ENCODE measurements at places on chromosomes 1 and 21.

DNA sequence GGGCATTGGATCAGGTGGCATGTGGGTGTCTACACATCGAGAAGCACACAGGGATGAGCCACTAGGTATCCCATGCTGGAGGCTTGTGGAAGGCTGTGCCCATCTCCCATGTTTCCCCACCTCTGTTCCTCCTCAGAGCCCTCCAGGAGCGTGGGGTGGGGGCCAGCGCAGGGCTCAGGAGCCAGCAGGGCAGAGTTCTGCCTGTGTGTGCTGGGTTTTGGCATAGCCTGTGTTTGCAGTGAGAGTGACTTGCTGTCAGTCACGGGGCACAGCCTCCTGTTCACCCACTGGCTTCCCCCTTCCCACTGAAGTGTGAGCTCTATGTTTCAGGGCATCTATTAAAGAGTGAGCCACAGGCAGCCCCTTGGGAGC lies 10.4 kb downstream of the IBA57 start:
- no peak for DNase-seq

- no peak for DNase-seq
These were observed 42.4 kb upstream of the LRRC52 start for GRCh38 chr1:165501330-165501969.

GRCh38 chr1:89863165-89863830 lies 42.5 kb downstream of the LRRC8D start:
- no peak for DNase-seq

DNA sequence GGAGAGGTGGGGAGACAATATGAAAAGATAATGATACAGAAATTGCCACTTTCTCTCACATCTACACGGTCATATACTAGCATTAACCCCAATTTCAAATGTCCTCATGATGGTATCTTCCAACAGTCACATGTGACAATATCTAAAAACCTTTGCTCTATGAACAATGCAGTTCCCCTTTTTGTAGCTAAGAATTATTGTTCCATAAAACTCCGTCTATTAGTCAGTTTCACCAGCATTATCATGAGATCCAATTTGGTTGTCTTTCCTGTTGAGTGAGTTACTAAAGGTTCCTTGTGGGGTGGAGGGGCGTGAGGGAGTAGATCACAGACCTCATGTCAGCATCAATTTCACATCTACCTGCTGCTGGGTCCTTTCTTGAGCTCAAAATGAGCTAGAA lies 1.7 kb downstream of the TIAM1 start:
- no peak for DNase-seq

DNA sequence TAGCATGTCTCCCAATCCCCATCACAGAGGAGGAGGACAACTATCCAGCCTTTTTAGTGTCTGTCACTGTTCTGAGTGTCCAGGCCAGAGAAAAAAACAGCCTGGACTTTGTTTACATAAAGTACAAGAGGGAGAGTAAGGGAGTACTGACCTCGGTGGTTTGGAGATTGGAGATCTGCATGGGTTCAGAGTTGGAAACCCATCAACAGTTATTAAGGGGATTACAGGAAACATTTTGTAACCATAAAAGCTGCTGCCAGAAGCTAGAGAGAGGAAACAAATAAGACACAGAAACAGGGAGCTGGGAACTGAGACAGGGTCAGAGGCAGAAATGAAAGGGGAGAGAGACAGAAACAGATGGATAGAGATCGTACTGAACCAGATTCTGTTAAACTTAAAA lies 131.5 kb upstream of the CTTNBP2NL start:
- no peak for DNase-seq

DNA sequence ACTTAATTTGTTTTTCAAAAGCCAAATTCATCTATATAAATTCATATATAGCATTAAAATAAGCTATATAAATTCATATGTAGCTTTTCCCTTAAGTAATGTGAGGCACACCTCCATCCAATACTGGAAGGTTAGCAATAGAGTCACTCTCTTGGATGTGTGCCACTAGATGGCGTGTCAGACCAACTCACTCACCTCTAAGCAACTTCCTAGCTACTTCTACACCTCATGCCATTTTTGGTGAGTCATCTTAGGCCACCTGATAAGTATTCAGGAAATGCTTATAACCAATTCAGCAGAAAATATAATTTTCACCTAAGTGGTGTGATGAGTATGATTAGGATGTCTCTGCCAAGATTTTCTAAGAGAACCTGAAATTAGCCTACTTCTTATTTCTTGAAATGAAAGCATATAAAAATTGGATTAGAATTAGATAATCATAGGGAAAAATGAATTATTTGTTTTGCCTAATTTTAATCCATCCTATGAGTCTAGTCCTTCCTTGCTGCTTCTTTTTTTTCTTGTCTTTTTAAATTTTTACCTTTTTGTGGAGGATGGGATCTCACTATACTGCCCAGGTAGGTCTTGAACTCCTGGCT lies 34.4 kb upstream of the TADA1 start:
- peak; percentile 20 for DNase-seq

- no peak for DNase-seq
These were observed 2.2 kb downstream of the CREG1 start for GRCh38 chr1:167551362-167551761.

DNA sequence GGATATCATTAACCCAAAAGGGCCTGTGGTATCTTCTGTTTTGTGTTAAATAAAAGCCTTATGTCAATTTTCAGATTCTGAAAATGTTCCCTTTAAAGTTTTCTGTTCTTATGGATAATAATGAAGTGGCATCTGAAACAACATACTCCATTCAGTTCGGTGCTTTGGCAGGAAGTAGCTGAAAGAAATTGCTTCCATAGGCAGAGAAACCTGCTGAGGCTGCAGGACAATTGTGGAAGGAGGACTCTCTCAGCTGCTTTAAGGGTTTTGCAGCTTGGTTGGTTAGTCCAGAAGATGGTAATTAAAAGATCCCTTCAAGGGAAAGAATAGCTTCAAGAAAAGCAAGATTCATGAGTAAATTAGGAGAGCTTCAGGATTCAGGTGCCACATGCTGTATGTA lies 30.5 kb upstream of the NRIP1 start:
- no peak for DNase-seq

- peak; percentile 12 for DNase-seq
These were observed 4.8 kb downstream of the FAM131C start for GRCh38 chr1:16068356-16069270.

GRCh38 chr1:212968368-212968863 lies 18.1 kb downstream of the VASH2 start:
- no peak for DNase-seq

DNA sequence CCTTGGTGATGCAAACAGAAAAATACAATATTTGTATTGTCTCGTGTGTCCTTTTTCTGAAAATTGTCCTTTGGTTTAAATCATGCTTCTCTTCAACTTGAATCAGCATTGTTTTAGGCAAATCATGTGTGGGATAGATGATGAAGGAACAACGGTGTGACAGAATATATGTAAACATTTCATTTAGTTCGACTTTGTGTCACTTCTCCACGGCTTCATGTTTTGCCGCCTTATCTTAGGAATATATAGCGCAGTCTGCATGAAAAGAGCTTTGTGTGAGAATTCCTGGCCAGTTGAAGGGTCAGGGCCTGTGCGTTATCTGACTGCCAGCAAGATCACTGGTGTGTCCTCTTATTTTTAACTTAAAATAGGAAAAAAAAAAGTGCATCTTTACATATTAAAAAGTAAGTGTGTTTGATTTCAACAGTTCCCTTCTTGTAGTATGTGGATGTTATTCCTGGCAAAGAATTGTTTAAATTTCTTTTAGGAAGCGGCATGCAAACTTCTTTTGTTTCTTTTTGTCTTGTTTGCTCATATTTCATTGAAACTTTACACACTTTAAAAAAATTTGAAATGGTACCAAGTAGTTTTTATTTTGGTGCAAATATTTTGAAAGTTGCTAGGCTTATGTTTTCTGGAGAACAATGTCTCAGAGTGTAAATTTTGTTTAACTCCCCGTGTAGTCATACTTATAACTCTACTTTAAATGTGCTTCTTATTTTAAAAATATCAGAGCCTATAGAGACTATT lies 465.2 kb downstream of the USP25 start:
- DNase-seq, result no peak

- no peak for DNase-seq
These were observed 324.6 kb downstream of the CAMTA1 start for GRCh38 chr1:7109901-7110300.

DNA sequence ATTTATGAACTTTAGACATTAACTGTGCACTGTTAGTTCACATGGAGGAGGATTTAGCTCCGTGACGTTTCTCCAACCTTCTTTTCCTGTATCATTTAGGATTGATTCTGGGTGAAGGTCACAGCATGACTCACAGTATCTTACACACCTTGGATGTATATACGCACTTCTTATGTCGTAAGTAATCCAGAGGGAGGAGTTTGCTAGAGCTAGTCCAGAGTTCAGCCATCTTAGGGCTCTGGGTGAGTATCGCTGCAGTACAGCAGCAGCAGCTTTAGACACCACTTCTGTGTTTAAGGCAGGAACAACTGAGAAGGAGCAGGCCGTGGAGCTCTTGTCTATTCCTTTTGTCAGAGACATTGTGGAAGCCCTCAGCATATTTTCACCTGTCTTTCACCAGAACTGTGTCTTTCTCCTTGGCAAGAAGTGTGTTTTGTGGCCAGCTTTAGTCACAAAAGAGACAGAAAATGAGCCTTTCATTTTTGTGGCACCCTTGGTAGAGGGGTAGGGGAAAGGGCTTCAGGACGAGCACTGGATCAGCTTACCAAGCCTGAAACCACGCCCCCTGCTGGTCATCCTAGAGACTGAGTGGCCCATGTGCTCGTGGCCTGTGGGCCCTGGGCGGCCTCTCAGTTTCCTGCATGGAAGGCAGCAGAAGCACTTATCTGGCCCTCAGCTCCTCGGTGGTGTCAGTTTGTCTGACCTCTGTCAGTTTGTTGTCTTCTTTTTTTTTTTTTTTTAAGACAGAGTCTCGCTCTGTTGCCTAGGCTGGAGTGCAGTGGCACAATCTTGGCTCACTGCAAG lies 64.0 kb downstream of the ADARB1 start:
- no peak for DNase-seq

DNA sequence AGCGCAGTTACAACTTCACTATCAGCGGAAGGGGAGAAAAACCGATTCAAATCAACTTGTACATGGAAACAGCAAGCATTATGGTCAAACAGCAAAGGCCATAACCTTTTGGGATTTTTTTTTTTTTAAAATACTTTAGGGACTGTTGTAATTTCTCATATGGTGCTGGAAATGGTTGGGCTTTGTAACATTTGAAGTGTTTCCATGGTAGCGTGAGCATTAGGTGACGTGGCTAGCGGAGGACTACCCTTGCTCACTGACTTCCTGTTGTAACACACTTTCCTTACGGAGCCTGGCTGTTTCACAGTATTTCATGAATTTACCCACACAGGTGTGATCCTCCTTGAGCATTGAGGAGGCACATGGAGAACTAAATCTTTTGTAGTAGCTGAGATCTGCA lies 269.5 kb downstream of the TM2D1 start:
- no peak for DNase-seq

DNA sequence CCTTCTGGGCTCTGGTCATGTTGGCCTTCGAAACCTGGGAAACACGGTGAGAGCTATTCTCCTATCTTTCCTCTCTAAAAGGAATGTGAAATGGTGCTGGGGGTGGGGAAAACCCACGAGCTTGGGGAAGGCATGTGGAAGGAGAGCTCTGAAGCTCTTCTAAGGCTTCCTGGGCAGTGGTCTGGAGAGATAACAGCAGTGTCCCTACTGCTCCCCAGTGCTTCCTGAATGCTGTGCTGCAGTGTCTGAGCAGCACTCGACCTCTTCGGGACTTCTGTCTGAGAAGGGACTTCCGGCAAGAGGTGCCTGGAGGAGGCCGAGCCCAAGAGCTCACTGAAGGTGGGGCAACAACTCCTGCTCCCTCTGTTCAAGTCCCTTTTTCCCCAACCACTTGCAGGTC lies 2.8 kb downstream of the USP21 start:
- DNase-seq, result no peak

DNA sequence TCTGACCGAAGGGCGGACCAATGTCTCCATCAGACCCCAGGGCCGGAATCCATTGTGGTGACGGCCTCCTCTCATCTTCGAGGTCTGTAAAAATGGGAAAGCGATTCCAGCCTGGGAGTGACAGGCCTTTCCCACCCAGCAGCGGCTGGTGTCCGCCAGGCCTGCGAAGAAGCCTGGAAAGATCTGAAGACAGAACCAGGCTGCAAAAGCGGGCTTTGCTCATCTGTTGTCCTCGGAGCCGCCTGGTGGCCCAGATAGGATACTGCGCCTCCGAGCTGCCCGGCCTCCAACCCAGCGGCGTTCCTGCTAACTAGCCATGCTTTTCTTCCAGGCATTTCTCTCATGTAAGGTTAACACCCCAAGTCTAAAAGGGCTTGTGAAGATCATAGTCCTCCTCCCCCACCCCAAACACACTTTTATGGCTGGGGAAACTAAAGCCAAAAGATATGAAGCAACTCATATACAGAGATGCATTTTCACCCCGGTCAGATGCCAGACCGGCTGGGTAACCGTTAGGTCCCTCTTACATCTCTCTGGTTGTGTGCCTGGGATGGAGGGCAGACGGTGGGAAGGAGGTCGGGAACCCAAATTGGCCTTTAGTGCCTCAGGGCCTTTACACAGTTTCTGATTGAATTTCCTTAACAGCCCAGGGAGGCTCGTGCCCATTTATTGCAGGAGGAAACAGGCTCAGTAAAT lies 1.9 kb upstream of the DHRS3 start:
- peak; percentile 64 for DNase-seq
